NCI-H187 treated with DMSO at 0.1 percent for 48 hours (cell line): ENCODE measurements at places on chromosomes 4 and X.

DNA sequence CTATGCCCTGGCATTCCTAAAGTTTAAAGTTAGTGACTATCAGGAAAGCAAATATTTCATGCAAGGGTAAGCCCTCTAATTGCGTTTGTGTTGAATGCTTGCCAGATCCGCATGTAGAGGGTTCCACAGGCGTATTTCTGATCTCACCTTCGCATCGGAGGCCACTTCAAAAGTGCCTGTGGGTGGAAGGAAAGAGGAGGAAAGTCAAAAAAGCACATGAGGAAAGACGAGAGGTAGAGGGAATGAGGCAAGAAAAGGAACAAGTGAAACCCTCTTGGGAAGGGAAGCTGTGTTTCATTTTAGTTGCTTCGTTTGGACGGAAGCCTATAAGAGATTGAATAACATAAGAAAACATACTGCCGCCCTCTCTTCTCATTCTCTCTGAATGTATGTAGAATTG, 628.8 kb downstream of the SPRY1 start:
- DNase-seq: no peak

GRCh38 chr4:47526281-47526680, 41.2 kb downstream of the ATP10D start:
- no peak for DNase-seq

- DNase-seq: no peak
These were observed 453.6 kb downstream of the CENPC start for GRCh38 chr4:67091673-67092072.

DNA sequence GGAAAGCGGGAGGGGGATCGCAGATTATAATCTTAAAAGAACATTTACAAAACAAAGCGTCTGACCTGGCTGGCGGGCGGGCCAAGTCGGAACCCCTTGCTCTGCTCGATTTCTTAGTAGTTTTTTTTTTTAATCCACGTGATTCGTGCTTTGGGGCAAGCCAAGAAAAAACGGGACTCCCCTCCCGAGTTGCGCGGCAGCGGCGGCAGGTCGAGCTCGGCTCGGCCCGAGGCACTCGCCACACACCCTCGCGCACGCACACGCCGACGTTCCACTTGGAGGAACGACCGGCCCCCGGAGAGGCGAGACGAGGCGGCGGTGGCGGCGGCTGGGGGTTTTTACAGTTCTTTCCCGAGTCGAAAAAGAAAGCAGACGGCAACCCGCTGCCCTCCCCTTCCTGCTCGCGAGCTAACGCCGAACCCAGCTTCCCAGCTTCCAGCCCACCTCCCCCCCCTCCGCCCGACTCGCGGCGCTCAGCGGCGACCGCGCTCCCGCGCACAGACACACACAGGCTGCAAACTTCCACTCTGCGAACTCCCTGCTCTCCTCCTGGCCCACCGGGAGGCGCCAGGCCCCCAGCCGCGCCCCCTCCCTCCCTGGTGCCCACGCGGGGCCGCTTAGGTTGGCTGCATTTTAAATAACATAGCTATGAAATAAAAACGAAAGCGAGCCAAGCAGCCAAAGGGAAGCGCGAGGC, 1.2 kb downstream of the BCOR start:
- DNase-seq: no peak
